T-helper 9 cell (primary cell): ENCODE measurements at places on chromosomes 16 and 17.

DNA sequence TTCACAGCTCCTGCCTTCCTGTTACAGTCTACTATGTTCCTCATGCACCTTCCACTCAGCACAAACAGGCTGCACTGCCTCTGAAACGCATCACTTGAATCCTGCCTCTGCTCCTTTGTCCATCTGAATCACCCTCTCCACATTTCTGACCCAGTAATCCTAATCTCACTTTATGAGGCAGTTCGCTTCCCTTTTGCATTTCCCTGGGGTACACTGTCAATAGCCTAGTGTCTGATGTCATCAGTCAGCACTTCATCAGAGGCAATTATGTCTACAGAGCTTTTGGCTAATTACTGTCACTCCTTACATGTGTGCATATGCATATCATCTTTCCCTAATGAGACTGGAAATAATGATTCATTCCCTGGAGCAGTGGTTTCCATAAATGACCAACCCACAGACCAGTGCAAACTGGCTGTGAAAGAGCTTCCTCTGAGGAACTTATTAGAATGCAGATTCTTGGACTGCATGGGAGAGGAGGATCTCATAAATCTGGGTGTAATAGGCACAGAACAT is 23.6 kb downstream of the CA4 start:
- DNase-seq, result no peak

DNA sequence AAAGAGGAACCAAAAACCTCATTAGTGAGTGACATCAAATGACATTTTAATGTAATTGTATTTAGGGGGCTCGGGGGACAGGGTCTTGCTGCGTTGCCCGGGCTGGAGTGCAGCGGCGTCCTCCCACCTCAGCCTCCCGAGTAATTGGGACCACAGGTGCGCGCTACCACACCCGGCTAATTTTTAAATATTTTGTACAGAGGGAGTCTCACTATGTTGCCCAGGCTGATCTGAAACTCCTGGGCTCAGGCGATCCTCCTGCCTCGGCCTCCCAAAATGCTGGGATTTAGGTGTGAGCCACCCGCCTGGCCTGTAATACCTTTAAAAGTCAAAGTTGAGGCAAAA is 581 bp downstream of the SNRNP25 start:
- DNase-seq, result no peak

DNA sequence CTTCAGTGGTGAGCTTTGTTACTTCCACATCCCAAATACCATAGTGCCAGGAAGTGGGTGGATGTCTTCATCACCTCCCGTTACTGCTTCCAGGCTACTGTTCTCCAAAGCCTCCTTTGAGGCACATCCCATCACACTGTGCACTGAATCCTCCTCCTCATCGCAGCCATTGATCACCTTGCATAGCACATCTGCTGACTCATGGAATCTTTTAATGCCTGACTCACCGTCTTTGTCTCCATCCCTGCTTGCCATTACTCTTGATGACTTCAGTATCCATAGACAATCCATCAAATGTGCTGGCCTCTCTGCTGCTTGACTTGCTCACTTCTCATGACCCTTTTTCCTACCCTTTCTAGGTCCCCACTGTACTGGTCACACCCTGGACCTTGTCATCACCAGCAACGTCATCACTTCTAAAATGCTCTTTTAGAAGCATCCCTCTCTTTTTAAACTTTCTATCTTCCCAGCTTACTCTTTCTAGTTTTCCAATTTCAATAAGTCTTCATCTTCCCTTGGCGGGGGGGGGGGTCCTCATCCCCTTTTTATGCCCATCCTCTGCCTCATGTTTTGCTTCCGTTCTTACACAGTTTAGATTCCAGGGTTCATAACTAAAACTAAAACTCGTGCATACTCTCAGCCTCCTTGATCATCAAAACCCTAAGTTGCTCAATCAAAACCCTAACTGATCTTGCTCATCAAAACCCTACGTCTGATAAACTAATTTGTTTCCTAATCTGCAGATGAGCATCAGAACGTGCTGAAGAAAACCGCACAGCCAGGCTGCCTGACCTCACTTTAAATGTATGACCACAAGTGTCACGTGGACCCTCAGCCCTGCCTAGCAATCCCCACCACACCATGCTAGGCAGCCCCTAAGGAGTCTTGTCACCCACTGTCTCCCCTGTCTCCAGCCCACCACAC is 289.7 kb upstream of the ZFHX3 start:
- DNase-seq, result no peak

- DNase-seq, result no peak
Observed at GRCh38 chr16:3363793-3364192, 8.1 kb downstream of the OR2C1 start.

GRCh38 chr16:19436540-19436939 is 18.9 kb downstream of the TMC5 start:
- no peak for DNase-seq

DNA sequence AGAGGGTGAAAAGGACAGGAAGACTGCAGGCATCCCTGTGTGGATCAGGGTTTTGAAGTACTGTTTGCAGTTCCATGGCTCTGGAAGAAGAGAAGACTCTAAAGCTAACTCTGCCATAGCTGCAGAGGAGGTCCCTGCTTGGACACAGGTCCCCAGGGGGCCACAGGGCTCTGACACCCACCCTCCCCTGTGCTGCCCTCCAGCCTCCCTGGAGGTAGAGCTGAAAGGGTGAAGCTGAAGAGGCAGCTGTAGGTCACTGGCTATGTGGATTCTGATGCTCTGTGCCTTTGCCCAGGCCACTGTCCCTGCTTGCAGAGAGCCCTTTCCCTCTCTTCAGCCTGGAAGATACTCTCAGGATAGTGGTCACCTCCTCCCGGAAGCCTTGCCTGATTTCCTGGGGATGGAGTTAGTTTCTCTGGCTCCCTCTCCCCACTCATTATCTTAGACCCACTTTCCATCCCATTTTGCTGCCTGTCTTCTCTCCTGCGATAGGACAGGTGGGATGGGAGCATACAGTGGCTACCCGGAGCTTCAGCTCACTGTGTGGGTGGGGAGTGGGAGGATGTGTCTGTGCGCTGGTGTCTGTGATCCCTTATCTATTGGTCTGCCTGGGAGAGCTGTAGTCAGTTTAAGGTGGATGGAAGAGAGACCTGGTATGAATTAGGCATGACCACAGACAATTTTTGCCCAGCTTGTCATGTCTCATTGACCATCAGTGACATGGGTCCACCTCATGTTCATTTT is 89.8 kb upstream of the TMEM97 start:
- no peak for DNase-seq

- no peak for DNase-seq
Observed at GRCh38 chr17:43599835-43600234, 53.7 kb upstream of the ETV4 start.

DNA sequence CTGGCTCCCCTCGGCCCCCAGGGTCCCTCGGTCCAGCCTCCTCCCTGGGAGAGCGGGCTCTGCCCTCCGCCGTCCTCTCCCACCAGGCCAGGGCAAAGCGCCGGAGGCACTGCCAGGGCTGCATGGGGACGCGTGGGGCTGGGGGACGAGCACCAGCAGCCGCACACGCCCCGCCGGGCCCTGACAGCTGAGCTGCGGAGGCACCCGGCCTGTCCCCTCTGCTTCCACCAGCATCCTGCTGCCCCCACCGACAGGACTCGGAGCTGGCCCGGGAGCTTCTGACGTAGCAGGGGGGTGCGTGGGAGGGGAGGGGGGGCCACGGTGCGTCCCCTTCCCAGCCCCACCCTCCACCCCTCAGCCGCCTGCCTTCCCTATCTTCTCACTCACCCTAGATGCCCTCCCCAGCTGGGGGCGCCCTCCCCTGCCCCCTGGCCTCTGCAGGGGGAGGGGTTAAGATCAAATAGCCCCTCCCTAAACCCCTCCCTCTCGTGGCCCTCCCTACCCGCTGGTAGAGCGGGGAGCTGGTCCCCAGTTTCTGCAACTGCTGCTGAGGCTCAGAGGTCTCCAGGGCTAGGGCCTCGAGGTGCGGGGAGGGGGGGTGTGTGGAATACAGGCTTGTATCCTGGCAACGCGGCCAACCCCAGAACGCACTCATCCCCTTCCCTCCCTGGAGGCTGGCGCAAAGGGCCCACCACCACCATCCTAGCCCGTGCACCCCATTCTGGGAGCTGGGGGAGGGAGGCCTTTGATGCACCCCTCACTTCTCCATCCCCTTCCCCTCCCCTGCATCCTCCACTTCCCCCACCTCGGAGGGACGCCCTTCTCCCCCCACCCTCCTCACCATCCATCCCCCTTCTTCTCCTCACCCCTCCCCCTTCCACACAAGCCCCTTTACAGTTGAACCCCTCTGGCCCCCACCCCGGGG is 1.0 kb downstream of the SRCIN1 start:
- DNase-seq, result no peak

DNA sequence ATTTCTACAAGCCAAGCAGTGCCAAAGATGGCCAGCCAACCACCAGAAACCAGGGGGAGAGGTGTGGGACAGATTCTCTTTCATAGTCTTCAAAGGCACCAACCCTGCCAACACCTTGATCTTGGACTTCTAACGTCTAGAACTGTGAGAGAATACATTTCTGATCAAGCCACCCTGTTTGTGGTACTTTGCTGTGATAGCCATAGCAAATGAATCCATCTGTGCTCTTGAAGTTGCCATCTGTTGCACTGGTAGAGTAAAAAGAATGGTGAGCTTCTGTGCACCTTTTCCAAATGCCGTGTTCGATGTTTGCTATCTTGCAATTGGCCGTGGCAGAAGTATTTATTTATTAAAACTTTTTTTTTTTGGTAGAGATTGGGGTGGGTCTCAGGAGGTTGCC is 16.7 kb upstream of the ADGRG1 start:
- DNase-seq, result no peak

DNA sequence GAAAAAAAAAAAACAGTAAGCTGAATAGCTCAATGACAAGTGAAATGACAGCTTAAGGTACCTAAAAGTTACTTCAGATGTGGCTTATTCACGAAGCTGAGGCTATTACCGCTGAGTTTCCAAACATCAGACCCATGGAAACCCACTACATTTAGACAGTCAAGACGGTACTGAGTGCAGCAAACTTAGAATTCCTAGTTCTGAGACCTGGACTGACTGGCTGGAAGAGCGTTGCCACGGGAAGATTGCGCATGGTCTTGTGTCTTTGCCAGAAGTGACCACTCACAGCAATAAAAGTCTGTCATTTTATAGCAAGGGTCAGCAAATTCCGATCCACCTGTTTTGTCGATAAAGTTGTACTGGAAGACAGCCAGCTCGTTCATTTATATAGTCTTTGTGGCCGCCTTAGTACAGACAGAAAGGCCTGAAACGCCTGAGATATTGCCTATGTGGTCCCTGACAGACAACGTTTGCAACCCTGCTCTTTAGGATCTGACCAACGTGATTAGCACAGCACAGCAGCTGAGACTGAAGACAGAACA is 19.2 kb downstream of the LITAFD start:
- no peak for DNase-seq

DNA sequence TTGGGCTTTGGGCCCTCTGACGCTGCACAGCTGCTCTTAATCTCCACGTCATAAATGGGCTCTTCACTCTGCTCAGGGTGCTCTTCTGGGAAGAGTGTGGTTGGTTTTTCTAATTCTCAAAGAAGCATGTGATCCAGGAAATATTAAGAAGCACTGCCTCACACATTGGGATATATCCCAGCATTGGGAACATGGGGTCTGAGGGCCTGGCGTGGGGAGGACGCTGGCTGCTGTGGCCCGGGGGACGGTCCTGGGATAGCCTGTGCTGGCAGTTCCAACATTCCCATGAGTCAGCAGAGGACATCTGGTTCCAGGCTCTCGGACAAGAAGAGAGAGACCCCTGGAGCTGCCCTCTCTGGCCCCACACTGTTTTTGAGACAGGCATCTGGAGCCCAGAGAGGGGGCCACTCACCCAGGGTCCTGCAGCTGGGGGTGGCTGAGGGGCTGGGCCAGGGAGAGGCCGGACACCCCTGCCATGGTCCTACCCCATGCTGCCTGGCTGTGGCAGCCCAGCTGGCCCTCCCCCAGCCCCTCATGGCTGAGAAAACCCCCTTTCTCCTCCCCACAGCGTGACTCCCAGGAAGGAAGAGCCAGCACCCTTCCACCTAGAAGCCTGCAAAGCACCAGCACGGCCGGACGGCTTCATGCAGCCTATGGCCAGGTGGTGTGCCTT is 58.8 kb downstream of the NT5M start:
- no peak for DNase-seq

- DNase-seq, result no peak
Observed at GRCh38 chr17:44979426-44979995, 11.4 kb upstream of the C1QL1 start.

DNA sequence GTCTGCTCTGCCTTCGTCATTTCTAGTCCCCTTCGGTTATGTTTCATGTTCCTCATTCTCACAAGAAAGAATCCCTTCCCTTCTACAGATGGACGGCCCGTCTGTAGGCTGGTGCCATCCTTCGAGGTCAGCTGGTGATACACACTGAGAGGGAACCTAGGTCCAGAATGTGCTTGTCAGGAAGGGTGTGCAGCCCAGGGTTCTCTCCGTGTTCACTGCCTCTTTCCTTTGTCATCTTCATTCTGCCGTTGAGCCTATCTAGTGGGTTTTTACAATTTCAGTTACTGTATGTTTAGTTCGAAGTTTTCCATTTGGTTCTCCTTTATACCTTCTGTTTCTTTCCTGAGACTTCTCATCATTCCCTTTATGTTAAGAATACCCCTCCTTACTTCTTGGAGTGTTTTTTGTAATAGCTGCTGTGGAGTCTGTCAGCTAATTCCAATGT is 18.9 kb downstream of the KIAA0513 start:
- no peak for DNase-seq

DNA sequence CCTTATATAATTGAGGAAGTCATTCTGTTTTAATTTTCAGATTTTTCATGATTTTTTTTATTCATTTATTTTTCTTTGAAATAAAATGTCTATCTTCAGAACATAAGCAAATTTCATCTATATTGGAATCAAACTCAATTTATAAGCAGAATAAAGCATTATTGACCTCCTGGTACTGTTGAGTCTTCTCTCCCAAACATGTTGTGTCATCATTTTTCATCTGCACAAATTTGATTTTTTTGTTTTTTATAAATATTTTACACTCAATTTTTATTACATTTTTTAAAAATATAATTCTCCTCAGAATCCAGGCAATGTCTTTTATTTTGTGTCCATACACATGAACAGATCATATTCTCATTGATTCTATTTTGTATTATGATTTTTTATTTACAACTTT is 2363.9 kb downstream of the TP53TG3F start:
- DNase-seq, result no peak

GRCh38 chr16:85302018-85302847 is 190.0 kb upstream of the CIBAR2 start:
- no peak for DNase-seq

DNA sequence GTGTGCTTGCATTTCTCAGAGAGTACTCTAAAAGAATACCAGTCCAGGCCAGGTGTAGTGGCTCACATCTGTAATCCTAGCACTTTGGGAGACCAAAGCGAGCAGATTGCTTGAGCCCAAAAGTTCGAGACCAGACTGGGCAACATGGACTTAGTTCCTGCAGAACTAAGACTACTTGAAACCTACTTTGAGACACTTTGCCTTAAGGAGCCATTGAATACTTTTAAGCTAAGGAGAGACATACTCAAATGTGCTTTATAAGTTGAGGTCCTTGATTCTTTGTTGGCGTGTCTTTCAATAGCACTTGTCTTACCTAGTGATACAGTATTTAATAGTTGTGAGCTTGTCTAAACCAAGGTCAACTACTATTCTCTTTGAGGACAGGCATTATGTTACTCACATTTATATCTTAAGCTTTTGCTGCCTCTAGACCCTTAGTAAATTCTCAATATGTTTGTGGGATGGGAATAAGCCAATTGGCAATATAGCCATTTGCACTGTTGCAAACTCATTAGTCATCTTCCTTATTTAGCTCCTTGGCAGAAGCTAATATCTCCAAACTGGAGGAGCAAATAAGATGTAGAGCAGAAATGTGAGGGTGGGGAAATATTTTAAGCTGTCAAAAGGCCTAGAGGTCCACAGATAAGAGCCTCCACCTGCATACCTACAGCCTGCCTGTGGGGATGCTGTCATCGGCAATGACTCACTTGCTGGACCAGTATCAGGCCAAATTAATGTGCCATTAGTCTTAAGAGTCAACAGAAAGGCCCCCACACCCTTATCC is 16.3 kb downstream of the SCPEP1 start:
- DNase-seq, result no peak
